ENCODE measurements at places on chromosomes 1 and 21. TPM values are rescaled to one million over a fixed set of nuclear protein-coding genes. Genes with fewer than 3 reads are reported as not detected.

Gene PADI2
- 81.7 TPM for polyA plus RNA-seq

Gene COQ8A
- 32.7 TPM for polyA plus RNA-seq

DNA sequence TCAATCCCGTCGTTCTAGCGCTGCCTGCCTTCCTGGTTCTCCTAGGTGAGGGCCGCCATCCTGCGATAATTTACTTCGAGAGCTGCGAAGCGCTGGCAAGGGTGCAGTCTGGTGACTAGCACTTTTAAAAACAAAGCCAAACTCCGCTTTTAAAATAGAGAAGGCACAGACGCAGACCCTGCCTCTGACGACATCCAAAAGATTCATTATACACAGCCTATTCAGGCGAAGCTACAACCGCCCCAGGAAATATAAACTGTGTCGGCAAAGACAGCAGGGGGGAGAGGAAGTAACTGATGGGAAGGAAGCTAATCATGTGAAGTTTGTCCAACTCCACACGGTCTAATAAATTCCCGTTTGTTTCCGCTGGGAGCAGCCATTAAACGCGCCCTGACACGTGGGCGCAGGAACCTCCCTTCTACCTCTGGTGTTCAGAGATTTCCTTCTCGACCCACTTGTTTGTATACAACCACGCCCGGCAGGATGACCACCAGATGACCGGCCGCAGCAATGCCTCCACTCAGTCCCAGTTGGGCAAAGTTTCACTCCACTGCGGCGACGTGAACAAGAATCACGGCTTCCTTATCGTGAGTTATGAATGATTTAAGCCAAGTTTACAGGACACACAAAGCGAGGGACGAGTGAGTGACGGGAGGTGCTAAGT, 1.3 kb downstream of the GNG12 start:
- H3K27ac ChIP-seq, result peak overlapping the region; percentile 86
- H3K4me3 ChIP-seq, result peak overlapping the region; percentile 83
- peak; percentile 84 for DNase-seq
- H3K27me3 ChIP-seq, result peaks cover 7% of the 10 kb centered on the region
- H3K4me1 ChIP-seq, result peaks cover 5% of the 10 kb centered on the region

Gene RSPH1
- 1.5 TPM for polyA plus RNA-seq

DNA sequence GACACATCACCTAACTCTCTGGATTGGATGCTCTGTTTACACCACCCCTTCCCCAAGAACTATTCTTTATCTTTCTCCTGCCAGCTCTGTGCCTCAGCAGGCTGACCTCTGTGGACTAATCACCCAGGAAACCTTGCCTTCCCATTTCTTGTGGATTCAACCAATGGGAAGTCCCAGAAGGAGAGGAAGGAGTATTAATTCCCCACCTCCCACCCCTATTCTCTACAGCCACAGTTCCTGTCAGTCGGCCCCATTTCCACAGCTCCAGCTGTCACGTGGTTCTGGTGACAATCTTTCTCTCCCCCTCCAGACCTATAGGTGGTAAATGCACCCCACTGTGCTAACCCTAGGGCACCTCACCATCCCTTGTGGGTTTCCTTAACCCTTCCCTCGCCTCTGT, 46.8 kb upstream of the SSBP3 start:
- no peak overlapping the region for H3K27ac ChIP-seq
- H3K4me3 ChIP-seq, result no peak overlapping the region
- no peaks in the 10 kb centered on the region for H3K4me1 ChIP-seq
- DNase-seq, result no peak
- H3K36me3 ChIP-seq, result no peaks in the 10 kb centered on the region
- H3K27me3 ChIP-seq, result no peaks in the 10 kb centered on the region

DNA sequence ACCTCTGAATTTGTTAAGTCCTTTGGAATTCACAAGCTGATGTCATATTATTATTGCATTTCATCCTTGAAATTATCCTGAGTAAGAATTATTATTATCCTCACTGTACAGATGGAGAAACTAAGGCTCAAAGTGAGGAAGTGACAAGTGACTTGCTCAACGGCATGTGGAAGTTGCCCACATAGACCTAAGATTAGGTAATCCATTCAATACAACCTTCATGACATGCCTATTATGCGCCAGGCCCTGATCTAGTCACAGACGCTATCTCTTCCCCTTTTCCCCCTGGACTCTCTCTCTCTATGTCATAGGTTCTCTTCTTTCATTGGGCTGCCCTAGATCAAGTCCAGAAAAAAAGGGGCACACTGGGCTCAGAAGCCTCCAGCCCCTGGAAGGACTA, 84.9 kb upstream of the KCNK2 start:
- no peak overlapping the region for H3K4me3 ChIP-seq
- H3K27me3 ChIP-seq, result no peaks in the 10 kb centered on the region
- DNase-seq, result no peak
- no peak overlapping the region for H3K27ac ChIP-seq
- H3K4me1 ChIP-seq, result no peaks in the 10 kb centered on the region
- H3K36me3 ChIP-seq, result no peaks in the 10 kb centered on the region

- no peaks in the 10 kb centered on the region for H3K4me1 ChIP-seq
- no peaks in the 10 kb centered on the region for H3K36me3 ChIP-seq
- no peak for DNase-seq
- H3K4me3 ChIP-seq, result no peak overlapping the region
Observed at GRCh38 chr1:60878323-60878722, 204.0 kb upstream of the NFIA start.

- no peaks in the 10 kb centered on the region for H3K27me3 ChIP-seq
- H3K36me3 ChIP-seq, result peaks cover 32% of the 10 kb centered on the region
- peaks cover 2% of the 10 kb centered on the region for H3K4me1 ChIP-seq
- no peak overlapping the region for H3K4me3 ChIP-seq
- no peak overlapping the region for H3K27ac ChIP-seq
Observed at GRCh38 chr1:152029144-152029928, 7.5 kb downstream of the S100A11 start.

DNA sequence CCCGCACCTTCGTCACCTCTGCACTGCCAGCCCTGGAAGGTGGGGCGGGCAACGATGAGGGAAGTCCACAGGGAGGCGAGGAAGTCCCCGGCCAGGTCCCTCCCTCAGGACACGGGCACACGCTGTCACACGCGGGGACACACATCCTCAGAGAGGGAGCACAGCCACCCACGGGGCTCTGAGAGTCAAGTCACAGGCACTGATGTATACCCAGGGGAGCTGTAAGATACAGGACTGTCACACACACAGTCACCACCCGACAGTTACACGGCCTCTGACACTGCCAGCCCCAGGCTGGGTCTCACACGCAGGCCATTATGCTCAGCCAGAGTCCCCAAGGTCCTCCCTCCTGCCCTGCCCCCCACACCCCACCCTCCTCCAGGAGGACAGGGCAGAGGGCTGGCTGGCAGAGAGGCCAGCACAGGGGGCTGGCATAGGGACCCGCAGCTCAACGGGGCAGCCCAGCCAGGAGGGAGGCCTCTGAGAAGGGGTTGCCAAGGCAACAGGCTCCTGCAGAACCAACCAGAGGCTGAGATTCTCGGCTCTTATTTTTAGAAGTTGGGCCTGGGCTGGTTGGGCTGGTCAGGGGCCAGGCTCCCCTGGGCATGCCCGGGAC, 17.7 kb upstream of the ADGRB2 start:
- DNase-seq, result peak; percentile 47
- H3K27me3 ChIP-seq, result no peaks in the 10 kb centered on the region
- no peaks in the 10 kb centered on the region for H3K36me3 ChIP-seq
- H3K27ac ChIP-seq, result no peak overlapping the region

Gene GPR37L1
- polyA plus RNA-seq, result 0.04 TPM

DNA sequence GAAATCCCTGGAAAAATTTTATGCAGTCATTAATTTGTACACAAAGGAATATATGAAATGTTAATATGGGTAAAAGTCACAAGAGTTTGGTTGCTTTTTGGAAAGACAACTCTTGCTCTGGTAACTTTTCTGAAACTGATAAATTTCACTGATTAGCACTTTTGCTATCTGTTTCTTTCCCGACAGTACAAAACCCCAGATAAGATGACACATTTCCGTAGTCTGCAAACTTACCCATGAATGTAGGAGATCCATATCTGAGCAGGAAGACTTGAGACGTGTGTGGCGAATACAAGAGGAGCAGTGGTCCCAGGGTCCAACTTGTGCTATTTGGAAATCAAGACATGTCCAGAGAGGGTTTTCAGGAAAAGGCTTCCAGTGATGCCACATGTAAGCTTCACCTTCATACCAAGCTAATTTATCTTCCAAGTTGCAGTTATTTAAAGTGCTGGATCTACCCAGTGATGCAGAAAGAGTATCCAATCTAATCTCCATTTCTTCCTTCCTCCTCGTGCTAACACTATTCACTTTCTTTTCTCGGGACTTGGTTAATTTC, 35.9 kb upstream of the SAMSN1 start:
- no peaks in the 10 kb centered on the region for H3K36me3 ChIP-seq
- no peaks in the 10 kb centered on the region for H3K27me3 ChIP-seq
- no peak overlapping the region for H3K4me3 ChIP-seq
- DNase-seq, result no peak
